Glomerular endothelial cell (primary cell): ENCODE measurements at places on chromosomes 5 and 9.

DNA sequence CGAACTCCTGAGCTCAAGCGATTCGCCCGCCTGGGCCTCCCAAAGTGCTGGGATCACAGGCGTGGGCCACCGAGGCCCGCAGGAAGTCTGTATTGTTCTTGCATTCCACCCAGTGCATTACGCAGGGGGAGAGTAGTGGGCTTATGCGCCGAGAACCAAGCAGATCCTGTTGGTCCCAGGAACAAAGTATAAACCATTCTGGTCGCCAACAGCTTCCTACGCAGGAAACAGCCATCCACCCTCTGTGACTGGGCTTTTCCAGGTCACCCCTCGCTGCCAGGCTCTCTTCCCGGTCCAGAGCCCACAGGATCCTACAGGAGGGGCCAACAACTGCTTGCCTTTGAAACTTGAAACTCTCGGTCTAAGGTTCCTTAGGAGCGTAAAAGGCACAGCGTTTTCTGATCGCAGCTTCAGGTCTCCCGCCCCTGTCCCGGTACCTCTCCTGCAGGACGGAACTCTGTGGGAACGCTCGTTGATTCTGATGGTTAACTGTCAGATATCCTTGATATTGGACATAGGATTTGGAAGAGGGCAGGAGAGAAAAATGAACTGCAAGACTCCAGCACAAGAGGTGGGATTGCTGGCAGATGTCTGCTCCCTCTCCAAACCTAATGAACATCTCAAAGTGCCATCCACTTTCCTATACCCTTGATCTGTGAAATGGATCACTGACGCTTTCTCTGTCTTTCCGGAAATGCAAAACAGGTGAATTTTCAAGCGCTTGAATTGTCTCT is 4.2 kb upstream of the ANXA2R start:
- DNase-seq: peak; percentile 54

- no peak for DNase-seq
These were observed 13.1 kb upstream of the TRIM14 start for GRCh38 chr9:98132158-98132557.

- DNase-seq: no peak
These were observed 851.7 kb upstream of the DMAC1 start for GRCh38 chr9:8651070-8651845.

- DNase-seq: no peak
These were observed 6.0 kb downstream of the LARP1 start for GRCh38 chr5:154761046-154761736.

GRCh38 chr9:135929656-135930445 is 22.5 kb upstream of the CAMSAP1 start:
- DNase-seq: no peak

GRCh38 chr9:120919843-120920805 is 6.5 kb downstream of the TRAF1 start:
- no peak for DNase-seq

GRCh38 chr9:133640580-133641395 is 4.6 kb downstream of the DBH start:
- DNase-seq: no peak
